ENCODE measurements at places on chromosomes 13 and 19.
A peak's percentile ranks its signal among the peaks of the same experiment; 100 is the strongest.

- DNase-seq = no peak
Observed at GRCh38 chr13:76286178-76286577, 600.0 kb downstream of the KCTD12 start.

GRCh38 chr13:29605860-29606526, 10.5 kb upstream of the SLC7A1 start:
- no peak for DNase-seq

GRCh38 chr19:43595605-43595998, 332 bp downstream of the IRGQ start:
- DNase-seq = no peak

DNA sequence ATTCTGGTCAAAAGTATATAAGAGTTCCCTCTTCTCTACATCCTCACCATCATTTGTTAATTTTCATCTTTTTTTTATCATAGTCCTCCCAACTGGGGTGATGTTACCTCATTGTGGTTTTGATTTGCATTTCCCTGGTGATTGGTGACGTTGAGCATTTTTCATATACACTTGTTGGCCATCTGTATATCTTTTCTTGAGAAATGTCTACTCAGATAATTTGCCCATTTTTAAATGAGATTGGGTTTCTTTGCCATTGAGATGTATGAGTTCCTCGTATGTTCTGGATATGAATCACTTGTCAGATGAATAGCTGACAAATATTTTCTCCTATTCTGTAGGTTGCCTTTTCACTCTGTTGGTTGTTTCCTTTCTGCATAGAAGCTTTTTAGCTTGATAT, 2.4 kb downstream of the CD33 start:
- DNase-seq = no peak

DNA sequence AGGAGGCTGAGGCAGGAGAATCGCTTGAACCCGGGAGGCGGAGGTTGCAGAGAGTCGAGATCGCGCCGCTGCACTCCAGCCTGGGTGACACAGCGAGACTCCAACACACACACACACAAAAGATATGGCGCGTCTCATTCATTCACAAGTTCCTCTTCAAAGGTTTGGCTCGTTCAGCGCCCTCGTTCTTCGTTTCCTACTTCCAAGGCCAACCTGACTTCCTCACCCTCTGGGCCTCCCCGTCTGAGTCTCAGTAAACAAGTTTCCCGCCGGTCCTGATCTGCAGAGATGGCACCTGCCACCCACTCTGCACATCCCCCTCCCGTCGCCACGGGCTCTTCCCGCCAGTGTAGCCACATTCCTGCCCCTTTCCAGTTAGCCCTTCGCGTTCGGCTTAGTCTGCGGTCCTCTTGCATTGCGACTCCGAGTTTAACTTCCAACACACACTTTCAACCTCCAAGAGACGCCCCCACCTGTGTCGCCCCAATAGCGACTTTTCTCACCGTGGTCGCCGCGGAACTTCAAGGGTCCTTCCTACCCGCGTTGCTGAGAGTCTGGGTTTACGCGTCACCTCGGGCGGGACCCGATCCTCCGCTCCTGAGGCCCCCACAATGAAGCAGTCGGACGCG, 1.3 kb upstream of the BSG start:
- DNase-seq = peak; percentile 56

GRCh38 chr13:32253911-32254399, 61.2 kb downstream of the ZAR1L start:
- DNase-seq = no peak

- no peak for DNase-seq
Observed at GRCh38 chr13:33202644-33203169, 82.8 kb downstream of the STARD13 start.

DNA sequence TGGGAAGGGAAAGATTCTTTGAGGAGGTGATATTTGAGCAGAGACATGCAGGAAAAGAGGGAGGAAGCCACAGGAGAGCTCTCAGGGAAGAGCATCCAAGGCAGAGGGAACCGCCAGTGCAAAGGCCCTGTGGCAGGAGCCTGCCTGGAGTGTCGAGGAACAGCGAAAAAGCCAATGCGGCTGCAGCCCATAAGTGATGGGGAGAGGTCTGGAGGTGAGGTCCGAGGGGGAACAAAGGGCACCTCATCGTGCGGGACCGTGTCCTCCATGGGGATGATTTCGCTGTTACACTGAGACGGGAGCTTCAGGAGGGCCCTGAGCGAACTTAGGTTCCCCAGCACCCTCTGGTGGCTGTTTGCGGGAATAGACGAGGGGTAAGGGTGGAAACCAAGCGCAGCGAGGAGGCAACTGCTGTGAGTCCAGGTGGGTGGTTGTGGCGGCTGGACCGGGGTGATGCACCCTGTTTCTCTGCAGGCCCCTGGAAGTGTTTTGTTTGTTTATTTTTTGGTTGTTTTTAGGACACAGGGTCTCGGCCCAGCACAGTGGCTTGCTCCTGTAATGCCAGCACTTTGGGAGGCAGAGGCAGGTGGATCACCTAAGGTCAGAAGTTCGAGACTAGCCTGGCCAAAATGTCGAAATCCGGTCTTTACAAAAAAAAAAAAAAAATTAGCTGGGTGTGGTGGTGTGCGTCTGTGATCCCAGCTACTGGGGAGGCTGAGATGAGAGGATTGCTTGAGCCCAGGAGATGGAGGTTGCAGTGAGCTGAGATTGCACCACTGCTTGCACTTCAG, 5.9 kb upstream of the EHD2 start:
- DNase-seq = peak; percentile 79

DNA sequence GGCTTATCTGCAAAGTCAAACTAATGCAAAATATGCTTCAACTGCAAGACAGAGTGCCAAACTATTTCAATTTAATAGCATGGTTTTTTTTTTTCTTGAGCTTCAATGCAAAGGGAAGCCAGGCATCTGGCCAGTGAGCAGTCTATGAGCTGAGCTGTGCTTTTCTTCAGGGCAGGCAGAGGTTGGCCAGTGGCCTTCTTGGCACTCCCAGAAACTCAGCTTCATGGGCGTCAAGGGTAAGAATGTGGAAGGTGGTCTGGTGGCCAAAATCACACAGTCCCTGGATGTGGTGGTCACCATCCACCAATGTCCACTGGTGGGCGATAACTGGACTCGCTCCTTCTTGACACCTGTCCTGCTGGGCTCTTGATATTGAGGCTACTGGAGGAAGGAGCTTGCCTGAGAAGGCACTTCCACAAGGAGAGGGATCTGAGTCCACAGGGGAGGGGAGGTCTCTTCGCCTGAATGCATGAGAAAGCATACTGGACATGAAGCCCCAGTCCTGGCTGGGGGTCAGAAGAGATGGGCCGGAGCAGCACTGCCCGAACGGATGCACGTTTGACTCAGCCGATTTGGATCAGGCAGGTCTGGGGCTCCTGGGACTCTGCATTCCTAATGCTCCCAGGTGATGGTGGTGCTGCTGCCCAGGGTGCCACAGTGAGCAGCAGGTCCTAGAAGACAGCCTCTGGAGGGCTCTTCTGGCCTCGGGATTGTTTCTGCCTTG, 17.1 kb downstream of the COL4A2 start:
- no peak for DNase-seq

GRCh38 chr19:1384478-1385110, 887 bp downstream of the NDUFS7 start:
- DNase-seq = no peak

GRCh38 chr19:14149509-14149994, 13.2 kb upstream of the ASF1B start:
- DNase-seq = no peak

DNA sequence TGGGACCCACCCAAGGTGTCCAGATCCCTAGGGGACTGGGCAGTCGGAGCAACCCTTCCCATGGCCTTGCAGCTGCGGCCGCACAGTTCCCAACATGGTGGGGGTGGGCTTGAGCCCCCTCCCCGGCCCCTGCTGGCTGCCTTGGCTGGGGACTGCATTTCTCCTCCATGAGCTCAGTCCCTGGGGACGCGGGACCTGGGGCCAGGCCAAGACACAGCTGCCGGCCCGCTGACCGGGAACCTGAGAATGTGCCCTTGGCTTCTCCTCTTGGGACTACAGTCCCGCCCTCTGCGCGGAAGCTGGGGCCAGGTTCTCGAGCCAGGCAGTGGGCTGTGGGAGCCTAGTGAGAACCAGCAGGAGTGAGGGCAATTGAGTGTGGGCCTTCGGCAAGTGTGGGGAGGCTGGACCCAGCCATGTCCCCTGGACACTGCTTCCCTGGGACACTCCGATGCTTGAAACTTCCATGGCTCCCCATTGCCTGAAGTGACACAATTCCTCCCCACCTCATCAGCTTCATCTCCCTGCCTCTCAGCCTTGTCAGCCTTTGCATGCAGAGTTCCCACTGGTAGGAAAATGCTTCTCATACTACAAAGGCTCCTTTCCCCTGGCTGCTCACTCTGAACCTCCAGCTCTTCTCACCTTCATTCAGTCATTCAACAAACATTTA, 13.1 kb upstream of the NOTCH3 start:
- no peak for DNase-seq

- DNase-seq = peak; percentile 5
Observed at GRCh38 chr13:101115762-101116171, 300.5 kb downstream of the NALCN start.

GRCh38 chr13:65868099-65868498, 1362.0 kb downstream of the PCDH9 start:
- DNase-seq = no peak

- peak; percentile 16 for DNase-seq
Observed at GRCh38 chr19:15419413-15420025, 731 bp upstream of the AKAP8L start.

DNA sequence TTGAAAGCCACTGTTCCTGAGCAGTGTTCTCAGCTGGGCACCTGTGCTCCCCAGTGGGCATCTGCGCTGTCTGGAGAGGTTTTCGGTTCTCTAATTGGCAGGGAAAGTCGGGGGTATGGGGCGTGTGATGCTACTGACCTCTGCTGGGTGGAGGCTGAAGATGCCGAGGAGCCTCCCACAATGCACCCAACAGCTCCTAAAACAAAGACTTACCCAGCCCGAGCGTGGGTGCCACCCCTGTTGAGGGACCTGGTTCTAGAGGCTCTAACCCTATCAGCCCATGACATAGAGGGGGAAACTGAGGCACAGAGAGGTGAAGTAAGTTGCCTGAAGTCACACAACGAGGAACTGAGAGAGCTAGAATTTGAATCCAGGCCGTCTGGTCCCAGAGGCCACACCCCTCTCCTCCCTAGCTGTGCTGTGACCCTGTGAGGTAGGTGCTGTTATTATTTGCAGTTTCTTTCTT, 2.3 kb downstream of the SPACA4 start:
- DNase-seq = no peak

Measured in kidney tubule cell (primary cell).